ENCODE measurements at places on chromosomes 12 and 14.

DNA sequence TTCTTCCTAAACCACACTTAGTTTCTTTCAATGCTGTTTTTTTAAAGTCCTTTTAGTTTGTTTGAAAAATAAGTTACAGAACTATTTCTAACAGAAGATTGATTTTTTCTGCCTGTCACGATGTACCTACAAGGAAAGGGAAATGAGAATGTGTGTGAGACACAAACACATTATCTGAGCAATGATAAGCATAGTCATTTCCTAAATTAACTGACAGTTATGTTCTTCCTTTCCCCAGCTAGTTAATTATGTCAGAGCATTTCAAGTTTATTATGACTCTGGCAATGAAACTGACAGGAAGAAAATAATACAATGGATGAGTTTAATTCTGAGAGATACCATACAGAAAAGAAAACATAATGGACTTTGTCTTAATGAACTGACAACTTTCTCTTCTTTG, 21.3 kb upstream of the LDHB start:
- no peak for DNase-seq

DNA sequence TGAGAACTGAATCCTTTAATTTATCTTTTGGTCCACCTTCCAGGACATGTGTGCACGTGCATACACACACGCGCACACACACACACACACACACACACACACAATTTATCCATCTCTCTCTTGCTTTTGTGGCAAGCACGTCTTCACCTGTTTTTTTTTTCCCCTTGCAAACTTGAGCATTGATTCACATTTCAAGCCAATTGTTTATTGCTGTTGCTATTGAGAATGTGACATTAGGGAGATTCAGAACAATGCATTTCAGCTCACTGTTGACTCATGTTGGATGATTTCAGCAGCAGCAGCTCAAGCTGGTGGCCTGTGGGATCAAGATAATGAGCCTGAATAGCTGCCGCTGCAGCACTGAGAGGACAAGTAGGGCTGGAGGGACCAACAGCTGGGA, 128.9 kb downstream of the SNAPC1 start:
- no peak for DNase-seq

DNA sequence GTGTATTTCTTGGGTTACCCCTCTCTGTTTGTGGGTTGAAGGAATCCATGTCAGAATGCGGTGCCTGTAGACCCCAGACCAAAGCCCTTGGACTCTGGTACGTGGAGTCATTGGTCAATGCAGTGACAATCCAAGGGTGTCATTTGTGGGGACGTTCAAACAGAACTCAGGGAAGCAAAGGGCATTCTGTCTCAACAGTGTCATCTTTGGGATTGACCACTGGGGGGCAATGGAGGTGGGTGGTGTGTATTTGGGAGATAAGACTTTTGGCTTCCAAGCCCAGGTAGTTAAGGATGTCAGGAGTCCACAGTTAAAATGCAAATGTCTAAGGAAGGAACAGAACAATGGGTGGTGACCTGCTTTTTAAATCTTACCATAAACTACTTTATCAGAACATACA, 54.6 kb upstream of the CCDC175 start:
- no peak for DNase-seq

GRCh38 chr14:82647088-82647810, 1113.6 kb upstream of the SEL1L start:
- DNase-seq, result no peak

GRCh38 chr12:28218875-28219274, 28.6 kb downstream of the CCDC91 start:
- no peak for DNase-seq

DNA sequence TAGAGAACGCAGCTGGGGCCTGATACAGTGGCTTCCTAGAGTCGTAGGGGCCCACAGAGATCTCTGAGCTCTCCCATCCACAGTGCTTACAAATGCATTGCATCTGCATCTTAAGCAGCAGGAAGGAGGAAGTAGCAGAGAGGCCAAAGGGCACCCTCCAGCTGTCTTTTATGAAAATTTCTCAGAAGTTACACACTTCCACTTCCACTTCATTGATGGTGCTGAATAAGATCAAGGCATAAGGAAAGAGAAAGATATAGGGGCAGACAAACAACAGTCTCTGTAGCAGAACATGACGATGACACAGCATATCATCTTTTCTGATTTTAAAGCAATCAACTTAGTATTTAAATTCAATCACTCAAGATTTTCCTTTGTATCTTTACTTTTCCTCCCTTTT, 51.6 kb upstream of the ABCC9 start:
- no peak for DNase-seq

- peak; percentile 41 for DNase-seq
Observed at GRCh38 chr12:124286414-124286813, 8.5 kb upstream of the RFLNA start.

GRCh38 chr12:9048930-9049329, 59.6 kb downstream of the KLRG1 start:
- no peak for DNase-seq

GRCh38 chr14:29163109-29163508, 396.5 kb downstream of the FOXG1 start:
- DNase-seq, result no peak

Measured in retinal pigment epithelial cell (primary cell).